ENCODE measurements at places on chromosomes 4 and X.

DNA sequence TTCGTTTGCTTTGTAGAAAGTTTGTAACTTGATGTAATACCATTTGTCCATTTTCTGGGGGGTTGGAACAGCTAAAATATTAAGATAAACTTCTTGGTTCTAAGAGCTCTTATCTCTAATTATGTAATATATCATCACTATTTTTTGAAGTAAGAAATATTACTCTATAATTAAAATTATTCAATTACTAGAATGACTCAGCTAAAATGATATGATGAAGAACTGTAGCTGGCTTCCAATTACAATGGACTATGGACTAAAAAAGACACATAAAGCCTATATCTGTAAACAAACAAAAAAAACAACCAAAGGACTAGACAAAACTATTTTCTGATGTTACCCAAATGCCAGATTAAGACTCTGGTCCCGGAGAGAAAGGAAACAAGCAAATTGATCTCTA lies 569.4 kb downstream of the PCDH18 start:
- no peak for DNase-seq

GRCh38 chrX:6228720-6229119 lies at the start of gene NLGN4X:
Gene NLGN4X (minus strand): TSS chrX:6228867. CDS start chrX:6151466, 77,401 bp downstream.
- DNase-seq: no peak

- no peak for DNase-seq
Measured at GRCh38 chr4:25703731-25704388, 48.2 kb downstream of the SLC34A2 start.

- DNase-seq: no peak
Measured at GRCh38 chr4:177351622-177352244, 42.1 kb downstream of the NEIL3 start.

GRCh38 chr4:69583543-69583942 lies 55.9 kb downstream of the UGT2A2 start:
- no peak for DNase-seq

GRCh38 chr4:48985602-48985975 lies 486 bp upstream of the CWH43 start:
- no peak for DNase-seq

DNA sequence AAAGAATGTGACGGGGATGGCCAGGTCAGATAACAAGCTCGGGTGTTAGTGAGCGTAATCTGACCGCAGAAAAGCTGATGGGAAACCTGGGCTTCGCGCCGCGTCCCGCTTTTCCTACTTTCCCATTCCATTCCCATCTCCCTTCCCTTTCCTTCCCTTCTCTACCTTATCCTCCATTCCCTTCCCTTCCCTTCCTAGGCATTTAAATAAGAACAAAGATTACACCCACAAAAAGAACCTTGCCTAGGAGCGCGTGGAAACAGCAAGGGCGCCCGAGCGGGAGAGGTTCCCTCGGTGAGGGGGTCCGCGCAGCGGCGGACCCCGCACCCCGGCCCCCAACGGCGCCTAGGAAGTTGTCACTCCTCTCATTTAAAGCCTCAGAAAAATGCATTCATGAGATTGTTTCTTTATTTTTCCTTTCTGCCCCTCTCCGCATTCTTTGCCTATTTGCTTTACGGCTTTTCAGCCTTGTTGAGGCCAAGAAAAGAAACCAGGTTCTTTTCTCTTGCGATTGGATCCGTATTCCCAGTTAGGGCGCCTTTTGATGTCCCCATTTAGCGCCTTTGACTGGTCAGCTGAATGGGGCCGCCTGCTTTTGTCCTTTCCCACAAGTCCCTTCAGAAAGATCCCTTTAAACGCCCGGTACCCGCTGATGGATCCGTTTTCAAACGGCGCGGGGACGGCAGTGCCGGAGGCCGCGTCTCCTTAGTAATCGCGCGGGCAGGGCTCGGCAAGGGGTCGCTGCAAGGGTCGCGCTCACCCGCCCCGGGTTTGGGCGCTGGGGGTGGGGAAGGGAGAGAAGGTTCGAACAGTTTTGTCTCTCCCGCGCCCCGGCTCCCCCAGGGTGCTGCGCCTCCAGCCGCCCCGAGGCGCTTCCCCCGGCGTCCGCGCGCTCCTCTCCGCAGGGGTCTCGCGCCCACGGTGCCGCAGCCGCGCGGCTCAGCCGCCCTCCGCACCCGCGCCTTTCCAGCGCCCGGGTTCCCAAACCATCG lies 54.1 kb upstream of the TMEM33 start:
- no peak for DNase-seq

DNA sequence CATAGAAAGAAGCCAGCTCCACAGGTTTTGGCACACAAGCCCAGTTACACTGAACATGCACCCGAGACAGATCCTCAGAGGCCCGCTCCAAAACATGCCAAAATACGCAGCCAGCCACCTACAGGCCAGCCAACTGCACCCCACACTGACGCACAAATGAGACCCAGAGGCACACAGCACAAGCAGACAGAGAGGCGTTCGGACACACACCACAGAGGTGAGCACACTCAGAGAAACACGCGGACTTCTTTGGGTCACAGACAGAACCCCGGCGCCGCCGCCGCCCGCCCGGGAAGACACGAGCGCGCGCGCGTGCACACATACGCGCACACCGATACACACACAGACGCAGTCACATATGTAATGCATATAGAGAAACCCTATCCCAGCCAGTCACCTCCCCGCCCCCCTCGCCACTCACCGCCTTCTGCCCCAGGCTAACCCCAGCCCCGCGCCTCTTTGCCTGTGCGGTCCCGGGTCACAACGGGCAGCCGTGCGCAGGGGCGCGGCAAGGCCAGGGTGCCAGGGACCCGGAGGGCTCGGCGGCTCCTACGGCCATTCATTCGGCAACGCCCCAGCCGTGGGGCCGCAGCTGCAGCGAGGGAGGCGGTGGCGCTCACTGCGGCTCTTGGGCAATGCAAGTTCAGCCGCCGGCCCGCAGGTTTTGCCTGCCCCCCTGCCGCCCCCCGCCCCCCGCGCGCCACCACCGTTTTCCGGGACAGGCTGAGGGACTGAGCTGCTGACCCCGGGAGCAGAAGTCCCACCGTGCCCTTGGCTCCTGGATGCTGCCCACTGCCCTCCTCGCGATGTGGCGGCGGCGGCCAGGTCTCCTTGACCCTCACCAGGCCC lies 553 bp downstream of the SEPTIN6 start:
- no peak for DNase-seq

- DNase-seq: no peak
Measured at GRCh38 chr4:140809676-140810075, 53.5 kb upstream of the TBC1D9 start.

DNA sequence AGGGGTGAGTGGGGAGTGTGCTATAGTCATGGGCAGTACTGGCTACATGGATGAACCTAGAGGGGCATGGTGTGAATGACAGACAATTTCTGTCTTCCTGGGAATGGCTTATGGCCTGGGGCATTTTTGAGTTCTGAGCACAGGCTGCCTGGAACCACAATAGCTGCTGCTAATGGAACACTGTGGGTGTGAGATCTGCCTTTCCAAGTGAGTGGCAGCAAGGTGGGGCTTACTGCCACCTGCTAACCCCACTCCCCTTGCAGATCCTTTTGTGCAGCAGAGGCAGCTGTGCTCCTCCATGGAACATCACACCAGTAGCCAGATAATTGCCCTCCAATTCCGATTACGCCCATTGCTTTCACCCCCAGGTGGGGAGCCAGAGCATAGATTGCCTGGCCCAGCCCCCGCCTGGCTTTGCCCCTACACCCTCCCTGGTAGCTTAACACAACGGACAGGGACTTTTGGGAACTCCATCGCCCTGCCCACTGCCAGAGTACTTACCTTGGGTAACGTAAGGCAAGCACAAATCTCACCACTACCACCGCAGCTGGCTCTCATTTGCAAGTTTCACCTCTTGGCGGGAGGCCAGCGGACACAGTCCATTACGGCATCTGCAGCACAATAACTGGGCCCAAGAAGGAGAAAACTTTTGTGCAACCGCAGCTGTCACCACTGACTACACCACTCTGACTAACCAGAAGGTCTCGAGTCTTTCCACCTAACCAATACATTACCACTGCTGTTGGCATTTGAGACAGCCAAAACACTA lies 421.2 kb upstream of the NWD2 start:
- peak; percentile 18 for DNase-seq

GRCh38 chrX:53362449-53362848 lies 60.0 kb downstream of the SMC1A start:
- no peak for DNase-seq

DNA sequence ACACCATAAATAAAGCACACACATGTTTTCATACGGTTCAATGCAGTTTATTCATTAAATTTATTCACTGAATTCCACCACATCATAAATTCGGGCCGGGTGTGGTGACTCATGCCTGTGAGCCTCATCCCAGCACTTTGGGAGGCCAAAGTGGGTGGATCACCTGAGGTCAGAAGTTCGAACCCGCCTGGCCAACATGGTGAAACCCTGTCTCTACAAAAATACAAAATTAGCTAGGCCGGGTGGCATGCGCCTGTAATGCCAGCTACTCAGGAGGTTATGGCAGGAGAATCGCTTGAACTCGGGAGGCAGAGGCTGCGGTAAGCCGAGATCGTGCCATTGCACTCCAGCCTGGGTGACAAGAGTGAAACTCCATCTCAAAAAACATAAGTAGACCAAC lies 131.6 kb downstream of the PDS5A start:
- DNase-seq: no peak

DNA sequence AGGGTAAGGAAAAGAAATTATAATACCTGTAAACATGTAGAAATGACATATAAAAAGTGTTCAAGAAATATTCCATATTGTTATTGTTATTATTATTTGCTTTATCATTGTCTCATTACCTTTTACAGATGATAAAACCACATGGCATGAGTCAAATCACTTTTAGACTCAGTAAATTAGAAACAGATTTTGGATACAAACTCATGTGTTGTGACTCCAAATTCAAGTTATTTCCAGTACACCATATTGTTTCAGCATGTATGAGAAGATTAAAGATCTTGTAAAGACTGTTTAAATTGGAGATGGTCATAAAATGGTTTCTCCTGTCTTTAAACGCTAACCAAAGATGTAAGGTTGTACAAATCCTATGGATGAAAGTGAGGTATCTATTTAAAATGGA lies 18.1 kb downstream of the PPP1R2C start:
- DNase-seq: no peak

- no peak for DNase-seq
Measured at GRCh38 chr4:144721994-144722393, 76.0 kb downstream of the HHIP start.

DNA sequence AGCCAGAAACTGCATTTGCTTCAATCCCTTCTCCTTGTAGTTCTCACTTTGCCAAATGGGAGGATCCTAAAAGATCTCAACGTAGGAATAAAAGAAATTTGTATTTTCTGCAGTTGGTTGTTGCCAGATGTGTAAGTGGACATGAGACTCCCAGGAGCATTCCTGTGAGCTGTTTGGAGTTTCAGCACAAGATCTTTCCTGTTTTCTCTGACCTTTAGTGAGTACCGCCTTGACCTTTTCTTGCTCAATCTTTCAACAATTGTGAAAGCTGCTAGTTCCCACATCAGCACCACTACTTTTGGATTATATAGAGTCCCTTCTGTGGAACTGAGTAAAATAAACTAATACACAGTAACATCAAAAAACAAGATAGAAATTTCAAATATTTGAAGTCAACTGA lies 683.8 kb upstream of the PABPC4L start:
- DNase-seq: no peak

DNA sequence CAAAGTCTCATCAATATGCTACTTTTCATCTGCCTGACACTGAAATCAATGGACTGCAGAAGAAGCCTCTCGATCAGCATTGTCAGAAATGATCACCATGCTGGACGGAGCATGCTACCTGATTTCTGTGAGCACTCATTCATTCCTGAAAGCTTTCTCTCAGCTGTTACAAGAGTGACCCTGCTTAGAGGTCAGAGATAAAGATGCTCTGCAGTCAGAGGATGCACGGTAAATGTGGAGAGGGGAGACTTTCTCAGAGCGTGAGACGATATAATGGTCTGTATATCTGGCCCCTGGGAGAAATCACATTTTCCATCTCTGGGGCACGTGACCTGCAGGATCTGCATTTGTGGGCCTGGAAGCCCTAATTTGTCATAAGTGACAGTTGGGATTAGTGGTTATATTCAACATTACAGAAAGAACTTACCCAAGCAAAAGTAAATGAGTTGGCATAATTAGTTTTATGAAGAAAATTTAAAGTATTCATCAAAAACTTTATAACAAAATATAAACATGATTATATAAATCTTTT lies 125.6 kb upstream of the TTC29 start:
- no peak for DNase-seq

- no peak for DNase-seq
Measured at GRCh38 chrX:118189000-118189399, 72.4 kb upstream of the KLHL13 start.

DNA sequence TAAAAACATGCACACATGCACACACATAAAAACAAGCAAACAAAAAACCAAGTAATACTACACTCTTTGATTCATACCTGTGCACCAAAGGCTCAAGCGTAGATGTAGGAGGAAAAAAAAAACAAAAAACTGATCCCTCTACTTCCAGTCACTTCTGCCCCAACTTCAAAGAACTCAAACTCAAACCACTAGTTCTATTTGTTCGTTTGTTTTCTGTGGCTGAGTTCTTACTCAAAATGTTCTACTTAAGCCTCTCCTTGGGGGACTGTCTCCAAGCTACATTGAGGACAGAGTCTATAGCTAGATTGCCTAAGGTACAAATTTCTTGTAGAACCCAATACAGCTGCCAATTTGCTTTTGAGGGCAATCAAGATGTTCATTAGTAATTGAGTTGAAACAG lies 171.0 kb upstream of the ATOH1 start:
- no peak for DNase-seq

GRCh38 chr4:57658673-57659072 lies 548.5 kb upstream of the IGFBP7 start:
- no peak for DNase-seq

- no peak for DNase-seq
Measured at GRCh38 chrX:139766545-139766983, 58.6 kb upstream of the MCF2 start.

DNA sequence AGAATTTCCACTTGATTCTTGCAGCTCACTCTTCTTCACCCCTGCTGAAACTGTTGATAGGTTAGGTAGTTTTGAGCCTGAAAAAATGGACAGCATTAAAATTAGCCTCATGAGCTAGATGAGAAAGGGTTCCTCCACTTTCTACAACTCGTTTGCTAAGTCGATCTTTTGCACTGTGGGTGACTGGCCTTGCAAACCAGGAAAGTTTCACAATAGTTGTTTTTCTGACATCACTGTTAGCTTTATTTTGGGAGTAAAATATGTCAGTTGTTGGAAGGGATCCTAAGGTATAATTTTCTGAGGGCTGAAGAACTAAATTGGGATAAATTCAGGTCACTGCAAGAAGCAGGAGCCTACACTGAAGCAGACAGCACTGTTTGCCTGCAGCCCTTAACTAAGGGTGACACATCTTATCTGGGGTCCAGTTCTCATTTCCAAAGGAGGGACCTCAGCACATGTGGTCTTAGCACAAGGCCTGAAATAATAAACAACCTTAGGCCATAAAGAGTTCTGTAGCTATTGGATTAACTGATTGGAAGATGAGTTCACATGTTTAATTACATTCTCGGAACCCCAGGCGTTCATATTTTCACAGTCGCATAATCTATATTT lies 29.1 kb downstream of the ANAPC4 start:
- no peak for DNase-seq

GRCh38 chrX:105552395-105552794 lies 269.9 kb upstream of the NRK start:
- no peak for DNase-seq
